Suprapubic skin (tissue), 4 donors: ENCODE measurements at places on chromosomes 5 and 9.
A peak's percentile ranks its signal among the peaks of the same experiment; 100 is the strongest.

DNA sequence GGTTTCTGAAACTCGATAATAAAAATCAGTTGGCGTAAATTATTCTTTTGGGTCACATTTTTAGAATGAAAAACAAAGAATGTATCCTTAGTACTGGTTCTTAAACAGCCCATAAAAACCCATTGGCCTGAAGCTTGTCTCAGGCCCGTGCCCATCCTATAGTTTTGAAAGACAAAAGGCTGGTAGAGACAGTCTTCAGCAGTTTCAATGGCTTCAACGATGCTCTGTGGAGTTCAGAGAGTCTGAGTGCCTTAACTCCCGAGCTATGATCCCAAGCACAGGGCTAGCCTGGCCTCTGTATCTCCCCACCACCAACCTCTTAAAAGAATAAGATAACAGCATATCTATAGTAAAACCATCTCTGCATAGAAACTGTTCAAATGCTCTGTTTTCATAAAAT is 595.0 kb downstream of the CDH12 start:
- DNase-seq = no peak

DNA sequence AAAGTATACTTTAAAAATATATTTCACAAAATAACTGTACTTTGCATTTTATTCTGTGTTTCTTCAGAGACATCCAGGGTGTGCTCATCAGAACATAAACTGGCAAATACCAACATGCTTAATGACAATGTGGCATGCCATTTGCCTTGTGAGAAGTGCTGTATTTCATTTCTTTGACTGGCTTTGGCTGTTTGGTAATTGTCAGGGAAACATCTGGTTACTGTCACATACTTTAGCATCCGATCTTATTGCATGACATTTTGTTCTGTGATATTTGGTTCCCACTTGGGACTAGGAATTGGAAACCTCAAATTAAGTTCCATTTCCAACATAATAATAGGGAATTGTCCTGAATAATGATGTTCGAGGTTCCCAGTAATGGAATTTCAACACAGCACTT is 96.5 kb downstream of the FGF10 start:
- no peak for DNase-seq

- no peak for DNase-seq
These were observed 704 bp downstream of the CCDC112 start for GRCh38 chr5:115295777-115296123.

GRCh38 chr9:121902461-121903135 is 190.5 kb downstream of the TTLL11 start:
- no peak for DNase-seq

- DNase-seq = no peak
These were observed 176.2 kb downstream of the NR3C1 start for GRCh38 chr5:143227301-143227700.

GRCh38 chr5:85769347-85769746 is 848.4 kb upstream of the COX7C start:
- DNase-seq = no peak

GRCh38 chr9:18805386-18805785 is 227.6 kb downstream of the SAXO1 start:
- no peak for DNase-seq

DNA sequence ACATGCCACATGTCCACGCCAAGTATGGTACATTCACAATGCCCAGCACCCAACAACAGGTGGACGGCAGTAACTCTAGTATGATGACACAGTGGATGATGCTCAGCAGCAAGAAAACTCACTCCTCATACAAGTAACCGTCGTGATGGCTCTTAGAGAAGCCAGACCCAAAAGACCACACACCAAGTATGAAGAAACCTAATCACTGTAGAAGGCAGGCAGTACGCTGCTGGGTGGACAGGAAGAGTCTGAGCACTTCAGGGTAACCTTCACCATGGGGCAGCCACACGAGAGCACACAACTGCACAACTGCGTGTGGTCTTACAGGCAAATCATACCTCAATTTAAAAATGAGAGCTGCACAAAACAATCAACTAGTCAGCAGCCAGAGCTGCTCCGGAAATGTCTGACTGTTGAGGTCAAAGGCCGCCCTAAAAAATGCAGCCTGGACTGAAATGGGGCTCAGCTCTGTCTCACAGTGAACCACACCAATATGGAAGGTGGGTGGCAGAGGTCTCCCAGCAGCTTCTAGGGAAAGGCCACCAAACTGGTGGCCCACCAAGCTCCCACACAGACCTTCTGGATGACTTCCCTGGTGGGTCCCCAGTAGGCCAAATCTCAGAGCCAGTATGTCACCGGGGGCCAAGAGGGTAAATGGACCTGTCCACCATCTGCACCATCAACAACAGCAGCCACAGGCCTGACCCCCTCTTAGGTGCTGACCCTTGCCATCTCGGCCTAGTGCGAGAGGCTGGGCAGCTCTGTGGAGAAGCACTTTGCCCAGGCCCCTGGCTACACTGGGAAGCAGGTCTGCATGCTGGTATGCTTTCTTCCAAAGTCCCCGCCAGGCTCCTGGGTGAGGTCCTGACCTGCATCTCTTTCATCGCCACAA is 17.8 kb downstream of the BICD2 start:
- peak; percentile 63 for DNase-seq

GRCh38 chr9:136848393-136849037 is 694 bp upstream of the PHPT1 start:
- no peak for DNase-seq

- no peak for DNase-seq
These were observed 149.9 kb upstream of the RUSC2 start for GRCh38 chr9:35340046-35340445.

DNA sequence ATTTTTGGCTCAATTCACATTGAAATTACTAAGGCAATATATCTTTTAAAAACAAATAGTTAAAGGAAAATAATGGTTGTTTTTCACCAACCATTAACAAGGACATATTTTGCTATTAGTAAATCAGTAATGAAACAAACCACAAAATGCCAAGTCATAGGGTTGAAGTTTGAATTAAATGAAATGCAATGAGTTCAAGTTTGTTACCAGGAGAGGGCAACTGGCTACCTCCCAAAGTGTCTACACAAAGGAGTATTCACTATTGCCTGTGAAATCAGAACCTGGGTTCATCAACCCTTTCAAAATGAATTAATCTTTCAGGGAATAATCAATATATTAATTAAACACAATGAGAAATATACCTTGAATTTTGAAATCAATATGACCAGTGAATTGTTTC is 138.4 kb upstream of the DMRTA1 start:
- no peak for DNase-seq

DNA sequence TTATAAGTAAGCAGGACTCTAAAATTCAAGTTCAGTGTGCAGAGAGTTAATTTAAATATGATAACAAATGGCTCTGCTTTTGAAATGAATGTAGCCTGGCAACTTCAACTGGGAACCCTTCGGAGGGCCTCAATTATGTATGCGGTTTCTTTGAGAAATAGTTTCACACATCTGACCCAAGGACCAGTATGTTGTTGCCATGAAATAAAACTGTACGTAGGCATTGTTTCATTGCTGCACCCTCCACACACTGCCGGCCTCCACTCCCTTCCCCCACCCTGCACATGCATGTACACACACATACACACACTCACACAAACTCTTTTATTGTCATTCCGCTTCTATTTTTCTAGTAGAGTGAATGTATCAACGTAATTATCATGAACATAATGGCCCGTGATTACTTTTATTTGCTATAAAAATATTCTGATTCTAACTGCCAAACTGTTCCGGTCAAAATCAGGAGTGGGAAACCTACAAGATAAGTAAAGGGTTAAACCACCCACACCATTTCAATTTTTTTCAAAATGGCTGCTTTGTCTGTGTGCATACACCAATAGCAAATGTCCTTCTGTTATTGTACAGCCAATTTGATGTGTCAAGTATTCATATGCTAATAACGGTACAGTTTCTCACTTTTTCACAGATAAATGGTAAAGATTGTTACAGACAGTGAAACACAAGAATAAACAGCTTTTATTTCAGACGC is 215.5 kb upstream of the TMEM161B start:
- DNase-seq = no peak

DNA sequence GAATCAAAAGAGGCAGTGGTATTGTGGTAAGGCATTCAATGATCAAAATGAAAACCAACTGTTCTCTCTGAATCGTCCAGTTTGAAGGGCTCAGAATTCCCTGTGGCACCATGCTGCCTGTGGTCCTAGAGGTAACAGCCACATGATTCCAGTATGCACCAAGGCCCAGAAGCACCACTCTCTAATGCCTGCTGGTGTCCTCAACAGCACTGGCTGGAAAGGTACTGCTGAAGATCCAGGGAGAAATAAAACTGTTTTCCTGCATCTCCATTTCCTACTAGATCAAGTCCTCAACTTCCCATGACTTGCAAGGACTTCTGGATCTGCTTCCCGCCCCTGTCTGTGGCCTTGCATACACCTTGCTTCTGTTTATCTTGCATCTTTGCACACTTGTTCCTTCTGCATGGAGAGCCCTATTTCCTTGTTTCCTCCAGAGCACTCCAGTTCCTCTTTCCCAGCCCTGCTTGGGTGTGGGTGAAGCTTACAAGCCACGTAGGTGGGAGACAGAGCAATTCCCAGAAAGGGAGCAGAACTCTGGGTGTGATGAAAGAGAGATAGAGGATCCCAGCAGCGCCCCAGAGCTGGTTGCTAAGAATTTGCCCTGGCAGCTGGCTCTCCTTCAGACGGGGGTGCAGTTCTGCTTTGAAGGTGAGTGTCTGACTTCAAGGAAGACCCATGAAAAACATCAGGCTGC is 41.0 kb upstream of the EQTN start:
- no peak for DNase-seq

- no peak for DNase-seq
These were observed 35.5 kb upstream of the CDKN2B start for GRCh38 chr9:22044583-22044982.

DNA sequence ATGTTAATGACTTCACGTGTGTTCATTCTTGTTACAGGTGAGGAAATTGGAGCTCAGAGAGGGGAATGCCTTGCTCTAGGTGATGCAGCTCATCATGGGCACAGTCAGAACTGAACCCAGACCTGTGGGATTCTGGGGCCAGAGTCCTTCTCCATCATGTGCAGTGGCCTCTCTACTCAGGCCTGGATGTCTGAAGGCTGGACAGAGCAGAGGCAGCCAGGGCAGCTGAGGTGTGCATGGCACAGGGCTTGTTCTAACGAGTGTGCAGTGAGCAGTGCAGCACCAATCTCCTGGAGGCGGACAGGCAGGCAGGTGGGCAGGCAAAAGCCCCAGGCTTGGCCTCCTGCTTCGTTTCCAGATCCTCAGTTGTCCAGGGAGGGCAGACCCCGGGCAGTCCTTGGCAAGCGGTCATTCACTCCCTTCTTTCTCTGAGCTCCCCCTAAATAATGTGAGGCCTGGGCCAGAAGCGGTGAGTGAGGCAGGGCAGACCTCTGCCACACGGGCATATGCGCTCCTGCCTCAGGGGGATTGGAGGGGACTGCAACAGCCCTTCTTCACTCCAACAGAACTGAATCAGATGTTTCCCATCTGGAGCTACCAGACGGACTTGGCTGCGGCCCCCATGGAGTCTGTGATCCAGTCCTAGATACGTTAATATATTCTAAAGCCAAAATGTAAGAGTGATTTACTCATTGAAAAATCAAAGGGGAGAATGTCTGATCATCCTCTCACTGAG is 68.7 kb upstream of the FSTL4 start:
- DNase-seq = peak; percentile 52

- DNase-seq = no peak
These were observed 308.4 kb downstream of the MSX2 start for GRCh38 chr5:175032741-175033151.

DNA sequence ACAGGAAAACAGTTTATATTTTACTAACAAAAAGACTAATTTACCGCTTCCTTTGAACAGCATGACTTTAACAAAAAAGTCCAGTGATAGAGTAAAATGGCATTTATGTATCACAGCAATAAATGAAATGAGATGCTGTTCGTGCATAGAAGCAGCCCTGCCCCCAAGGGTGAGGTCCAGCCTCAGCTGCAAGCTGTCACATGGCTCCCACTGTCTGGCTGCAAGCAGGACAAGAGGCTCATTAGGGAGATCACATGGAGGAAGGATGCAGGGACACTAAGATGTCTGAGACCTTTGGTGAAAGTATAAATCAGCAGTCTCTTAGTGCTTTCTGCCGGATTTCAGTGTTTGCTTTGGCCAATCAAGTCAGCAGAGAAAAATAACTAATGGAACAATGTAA is 23.0 kb downstream of the GDNF start:
- no peak for DNase-seq

DNA sequence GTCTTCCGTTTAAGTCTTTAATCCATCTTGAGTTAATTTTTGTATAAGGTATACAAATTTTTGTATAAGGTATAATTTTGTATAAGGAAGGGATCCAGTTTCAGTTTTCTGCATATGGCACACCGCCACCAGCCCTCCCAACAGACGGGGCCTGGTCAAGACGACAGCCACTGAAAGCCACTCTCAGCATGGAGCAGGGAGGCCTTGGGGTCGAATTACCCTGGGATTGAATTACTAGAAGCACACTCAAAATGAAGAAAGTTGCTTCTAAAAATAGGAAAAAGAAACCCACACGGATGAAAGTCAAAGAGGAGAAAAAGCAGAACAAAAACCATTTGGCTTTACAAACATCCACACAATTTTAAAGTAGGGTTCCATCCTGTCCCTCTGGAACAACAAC is 586.2 kb upstream of the ADAMTS16 start:
- no peak for DNase-seq

DNA sequence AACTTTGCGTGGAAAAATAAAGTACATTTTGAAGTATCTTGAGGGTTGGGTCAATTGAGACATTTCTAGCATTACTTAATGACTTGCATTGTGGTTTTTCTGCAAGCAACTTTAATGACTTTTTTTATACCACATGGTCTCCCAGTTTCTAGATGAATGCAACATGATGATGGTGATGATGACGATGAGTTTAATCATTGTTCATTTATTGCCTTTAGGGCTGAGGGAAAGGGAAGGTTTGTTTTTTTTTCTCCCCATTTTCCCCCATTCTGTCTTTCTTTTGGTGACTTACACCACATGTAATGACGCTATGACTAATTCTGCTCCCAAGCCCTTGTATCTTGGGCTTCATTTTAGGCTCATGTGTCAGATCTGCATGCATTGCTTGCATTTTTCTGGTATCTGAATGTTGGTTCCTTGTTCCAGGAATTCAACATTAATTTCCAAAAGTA is 57.7 kb upstream of the NXNL2 start:
- DNase-seq = no peak

- no peak for DNase-seq
These were observed 95.7 kb upstream of the SHB start for GRCh38 chr9:38164659-38165221.

DNA sequence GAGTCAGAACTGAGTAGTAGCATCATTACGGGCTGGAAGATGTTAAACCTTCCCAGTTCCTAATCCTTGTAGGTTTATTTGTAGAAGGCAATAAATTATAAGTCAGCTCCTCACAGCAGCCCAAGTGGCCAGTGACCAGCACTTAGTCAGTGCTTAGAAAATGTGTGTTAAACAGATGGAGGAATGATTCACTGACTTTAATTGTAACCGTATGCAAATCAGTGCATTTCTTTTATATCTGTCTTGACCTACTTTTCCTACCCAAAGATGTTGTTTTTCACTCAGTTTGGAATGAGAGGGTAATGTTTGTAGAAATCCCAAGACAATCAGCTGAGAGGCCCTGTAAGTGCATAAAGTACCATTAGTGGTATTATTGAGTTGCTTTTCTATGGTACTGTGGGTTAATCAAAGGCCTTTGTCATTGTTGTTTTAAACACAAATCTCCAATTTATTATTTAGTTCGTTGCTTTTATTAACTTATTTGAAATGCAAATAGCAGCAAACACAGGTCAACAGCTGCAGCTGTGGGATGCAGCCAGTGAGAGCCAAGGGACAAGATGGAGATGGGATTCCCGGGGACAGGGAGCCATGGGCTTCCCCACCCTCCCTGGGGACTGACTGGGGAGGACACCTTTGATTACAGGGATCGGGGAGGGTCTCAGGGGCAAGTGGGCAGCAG is 49.8 kb downstream of the MAP1B start:
- DNase-seq = no peak
